ENCODE measurements at places on chromosomes 2 and 18.

GRCh38 chr18:26091047-26091630 lies 726 bp upstream of the SS18 start:
- peak; percentile 42 for ATAC-seq

DNA sequence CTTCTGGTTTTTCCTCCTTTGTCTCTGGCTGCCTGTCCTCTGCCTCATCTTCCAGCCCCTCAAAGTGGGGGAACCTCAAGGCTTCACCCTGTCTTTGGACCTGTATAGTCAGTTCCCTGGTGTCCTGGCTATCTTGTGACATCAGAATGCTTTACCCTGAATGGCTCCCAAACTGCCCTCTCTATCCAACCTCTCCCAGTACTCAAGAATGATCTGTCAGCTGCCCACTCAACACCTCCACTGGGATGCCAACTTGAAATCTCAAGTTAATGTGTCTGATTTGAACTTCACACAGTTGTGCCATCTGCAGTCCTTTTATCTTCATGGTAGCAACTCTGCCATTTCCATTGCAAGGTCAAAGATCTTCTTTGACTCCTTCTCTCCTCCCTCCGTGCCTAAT lies 43.8 kb downstream of the UBE2F start:
- no peak for ATAC-seq

GRCh38 chr2:59395119-59395518 lies 1154.0 kb upstream of the FANCL start:
- no peak for ATAC-seq

- ATAC-seq, result no peak
Measured at GRCh38 chr2:173191601-173192000, 116.0 kb downstream of the MAP3K20 start.

DNA sequence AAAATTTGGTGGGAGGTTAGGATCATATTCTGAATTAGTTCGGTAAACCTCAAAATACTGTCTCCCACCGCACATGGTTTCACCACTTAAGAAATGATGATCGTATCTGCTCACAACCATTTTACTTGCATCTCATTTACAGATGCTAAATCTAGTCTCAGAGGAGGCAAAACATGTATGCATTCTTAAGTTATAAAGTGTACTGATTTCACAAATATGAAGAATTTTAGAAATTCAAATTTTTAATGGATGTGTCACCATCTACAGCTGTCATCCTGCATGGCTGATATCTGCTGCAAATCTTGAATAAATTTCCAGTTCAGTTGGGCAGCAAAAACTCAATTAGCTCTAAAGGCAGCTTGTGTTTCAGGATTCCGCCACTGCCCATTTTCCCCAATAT lies 243.3 kb upstream of the KCNJ3 start:
- ATAC-seq, result no peak

DNA sequence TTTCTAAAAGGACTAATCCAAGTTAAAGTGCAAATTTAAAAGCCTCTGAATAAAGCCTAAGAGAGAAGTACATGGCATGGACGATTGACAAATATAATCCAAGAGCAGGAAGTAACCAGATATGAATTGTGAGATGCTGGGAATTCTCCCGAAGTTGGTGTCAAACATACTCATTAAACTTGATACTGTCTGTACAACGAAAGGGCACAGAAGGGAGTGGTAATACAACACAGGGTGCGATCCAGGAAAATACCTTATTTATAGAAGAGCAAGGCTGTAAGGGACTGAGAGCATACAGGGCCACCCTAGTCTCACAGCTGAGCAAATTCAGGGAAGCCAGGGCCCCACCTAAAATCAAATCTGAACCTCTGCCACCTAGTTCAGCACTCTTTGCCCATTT lies 41.6 kb downstream of the SEMA4F start:
- ATAC-seq, result no peak

GRCh38 chr2:211434773-211435172 lies 878.4 kb downstream of the CPS1 start:
- ATAC-seq, result no peak

GRCh38 chr2:100244881-100245605 lies 77.3 kb downstream of the LONRF2 start:
- no peak for ATAC-seq

GRCh38 chr2:96164459-96165184 lies 19.4 kb upstream of the DUSP2 start:
- peak; percentile 86 for ATAC-seq

DNA sequence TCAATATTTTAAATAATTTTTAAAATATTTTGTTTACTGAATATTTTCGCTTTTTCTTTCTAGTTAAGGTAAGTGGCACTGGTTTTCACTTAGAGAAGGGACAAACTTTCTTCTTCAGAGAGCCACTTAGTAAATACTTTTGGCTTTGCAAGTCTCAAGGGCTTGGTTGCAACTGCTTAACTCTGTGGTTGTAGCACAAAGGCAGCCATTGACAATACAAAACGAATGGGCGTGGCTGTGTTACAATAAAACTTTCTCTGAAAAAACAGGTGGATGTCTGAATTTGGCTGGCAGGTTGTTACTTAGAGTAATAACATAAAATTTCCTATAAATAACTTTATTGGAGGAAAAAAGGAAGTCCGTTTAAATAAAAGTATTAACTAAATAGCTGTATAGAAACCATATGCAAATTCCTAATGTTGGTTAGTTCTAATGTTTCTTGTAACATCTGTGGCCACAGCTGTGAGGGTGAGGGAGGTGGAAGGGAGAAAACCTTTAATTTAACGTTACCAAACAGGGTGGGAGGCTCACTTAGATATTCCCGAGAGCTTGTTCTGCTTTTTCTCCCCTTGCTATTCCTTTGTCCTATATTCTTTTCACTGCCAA lies 62.4 kb upstream of the TNP1 start:
- ATAC-seq, result no peak

DNA sequence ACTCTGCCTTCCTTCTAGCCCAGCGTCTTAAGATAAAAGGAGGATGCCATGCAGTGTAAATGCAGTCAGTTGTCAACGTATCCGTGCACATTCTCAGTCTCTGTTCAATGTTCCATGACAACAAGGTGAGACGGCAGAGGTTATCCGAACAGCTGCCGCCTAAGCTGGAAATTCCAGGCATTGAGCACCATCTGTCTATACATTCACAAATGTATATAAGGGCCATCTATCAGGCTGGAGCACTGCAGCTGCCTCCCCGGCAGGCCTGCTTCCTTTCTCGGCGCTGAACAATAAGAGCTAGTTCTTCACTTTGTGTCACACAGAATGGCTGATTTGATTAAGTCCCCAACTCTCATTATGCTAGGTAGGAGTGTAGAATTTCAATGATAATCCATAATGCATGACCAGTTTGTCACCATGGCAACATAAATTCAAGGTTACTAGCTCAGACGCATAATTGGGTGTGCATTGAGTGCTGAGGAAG lies 282.2 kb upstream of the SOX11 start:
- no peak for ATAC-seq

GRCh38 chr2:3114406-3115185 lies 263.0 kb downstream of the EIPR1 start:
- no peak for ATAC-seq

- ATAC-seq, result no peak
Measured at GRCh38 chr2:2226326-2226725, 104.7 kb downstream of the MYT1L start.

DNA sequence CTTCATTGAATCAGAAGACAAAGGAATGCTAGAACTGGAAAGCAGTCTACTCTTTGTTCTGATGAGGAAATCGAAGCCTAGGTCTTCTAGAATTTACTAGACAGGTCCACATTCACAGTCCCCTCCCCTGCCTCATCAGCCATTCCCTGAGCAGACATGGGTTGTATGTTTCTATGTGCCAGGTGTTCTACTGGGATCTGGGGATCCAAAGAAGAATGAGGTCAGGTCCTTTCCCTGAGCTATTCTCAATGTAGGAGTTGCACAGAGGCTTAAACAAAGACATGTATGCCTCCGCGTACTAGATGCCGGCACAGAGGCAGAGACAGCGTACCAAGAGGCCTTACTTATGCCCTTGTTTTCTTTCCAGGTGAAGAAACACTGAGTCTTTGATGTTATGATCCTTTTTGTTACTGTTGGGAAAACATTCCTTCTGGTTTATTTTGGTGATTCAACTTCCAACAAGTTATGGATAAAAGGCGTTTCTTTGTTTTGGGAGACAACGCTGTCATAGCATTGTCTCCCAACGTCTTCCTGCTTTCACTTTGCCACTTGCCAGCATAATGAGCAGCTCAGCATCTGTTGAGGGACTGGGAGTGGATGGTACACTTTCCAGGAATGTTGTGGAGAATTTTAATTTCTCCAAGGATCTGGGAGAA lies 174.4 kb downstream of the ALPK2 start:
- ATAC-seq, result no peak

GRCh38 chr2:44462934-44463849 lies 101.4 kb downstream of the CAMKMT start:
- ATAC-seq, result no peak

- no peak for ATAC-seq
Measured at GRCh38 chr18:50776383-50776782, 43.4 kb downstream of the MRO start.

DNA sequence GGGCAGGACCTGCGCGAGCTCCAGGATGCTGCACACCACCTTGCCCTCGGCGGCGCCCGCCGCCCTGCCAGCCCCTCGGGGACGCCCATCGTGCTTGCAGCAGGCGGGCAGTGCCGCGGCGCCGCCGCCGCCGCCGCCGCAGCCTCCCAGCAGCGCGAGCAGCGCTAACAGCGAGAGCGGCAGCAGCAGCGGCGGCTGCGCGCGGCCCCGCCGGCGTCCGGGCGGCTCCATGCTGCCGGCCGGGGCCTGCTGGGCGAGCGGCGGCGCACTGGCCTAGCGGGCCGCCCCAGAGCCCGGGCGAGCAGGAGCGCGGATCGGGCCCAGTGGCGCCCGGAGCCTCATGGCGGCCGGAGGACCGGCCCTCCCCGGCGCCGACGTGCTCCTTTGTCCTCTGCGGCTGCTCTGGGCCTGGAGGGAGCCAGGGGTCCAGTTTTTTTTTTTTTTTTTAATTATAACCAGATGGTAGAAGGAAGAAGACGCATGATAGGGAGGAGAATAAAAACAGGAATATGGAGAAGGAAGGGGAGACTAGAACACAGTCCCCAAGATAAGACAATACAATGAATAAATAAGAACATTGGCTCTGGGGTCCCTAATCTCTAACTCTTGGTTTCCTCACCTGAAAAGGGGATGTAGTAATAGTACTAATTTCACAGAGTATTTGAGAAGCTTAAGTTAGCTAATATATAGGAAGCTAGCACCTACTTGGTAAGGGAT lies 17.1 kb upstream of the ANKRD62 start:
- no peak for ATAC-seq

GRCh38 chr2:241050624-241051577 lies 51.2 kb downstream of the MTERF4 start:
- ATAC-seq, result no peak

- ATAC-seq, result no peak
Measured at GRCh38 chr18:61889541-61889940, 3.3 kb downstream of the RNF152 start.

- ATAC-seq, result no peak
Measured at GRCh38 chr2:125455110-125455509, 1200.8 kb upstream of the GYPC start.

GRCh38 chr2:143948710-143949109 lies 571.2 kb downstream of the ZEB2 start:
- ATAC-seq, result no peak

DNA sequence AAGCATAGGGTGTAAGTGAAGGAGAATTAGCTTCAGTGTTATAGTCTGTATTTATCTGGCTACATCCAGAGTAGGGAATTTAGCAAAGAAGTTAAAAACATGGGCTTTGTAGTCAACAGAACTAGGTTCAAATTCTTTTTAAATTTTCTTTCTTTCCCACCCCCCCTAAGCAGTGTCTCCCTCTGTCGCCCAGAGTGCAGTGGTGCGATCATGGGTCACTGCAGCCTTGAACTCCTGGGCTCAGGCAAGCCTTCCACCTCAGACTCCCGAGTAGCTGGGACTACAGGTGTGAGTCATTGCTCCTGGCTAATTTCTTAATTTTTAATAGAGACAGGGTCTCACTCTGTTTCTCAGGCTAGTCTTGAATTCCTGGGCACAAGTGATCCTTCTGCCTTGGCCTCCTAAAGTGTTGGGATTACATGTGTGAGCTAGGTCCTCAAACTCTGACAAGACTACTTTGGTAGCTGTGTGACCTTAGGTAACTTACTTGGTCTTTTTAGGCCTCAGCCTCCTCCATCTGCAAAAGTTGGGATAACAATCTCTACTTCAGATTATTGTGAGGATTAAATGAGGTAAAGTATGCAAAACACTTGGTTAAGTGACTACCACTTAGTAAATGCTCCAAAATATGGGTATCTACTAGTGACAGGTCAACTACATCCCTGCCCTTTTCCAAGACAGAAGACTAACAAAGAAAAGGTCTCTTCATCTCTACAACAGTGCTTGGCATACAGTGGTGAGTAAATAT lies 17.8 kb downstream of the DOK1 start:
- no peak for ATAC-seq

GRCh38 chr2:42862669-42863185 lies 70.3 kb upstream of the HAAO start:
- no peak for ATAC-seq

DNA sequence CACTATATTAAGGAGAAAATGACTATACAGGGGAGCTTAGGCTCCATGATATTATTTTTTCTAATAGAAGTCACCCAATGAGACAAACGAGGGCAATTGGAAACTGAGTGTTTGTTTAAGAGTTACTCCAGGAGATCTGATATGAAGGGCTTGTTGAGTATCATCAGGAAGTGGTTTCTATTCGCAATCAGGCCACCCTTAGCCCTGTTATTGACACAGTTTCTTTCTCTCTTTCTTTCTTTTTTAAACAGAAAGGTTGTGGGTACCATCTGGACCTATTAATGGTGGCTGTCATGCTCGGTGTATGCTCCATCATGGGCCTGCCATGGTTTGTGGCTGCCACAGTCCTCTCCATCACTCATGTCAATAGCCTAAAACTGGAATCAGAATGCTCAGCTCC lies 117.3 kb downstream of the DPP4 start:
- ATAC-seq, result peak; percentile 44

DNA sequence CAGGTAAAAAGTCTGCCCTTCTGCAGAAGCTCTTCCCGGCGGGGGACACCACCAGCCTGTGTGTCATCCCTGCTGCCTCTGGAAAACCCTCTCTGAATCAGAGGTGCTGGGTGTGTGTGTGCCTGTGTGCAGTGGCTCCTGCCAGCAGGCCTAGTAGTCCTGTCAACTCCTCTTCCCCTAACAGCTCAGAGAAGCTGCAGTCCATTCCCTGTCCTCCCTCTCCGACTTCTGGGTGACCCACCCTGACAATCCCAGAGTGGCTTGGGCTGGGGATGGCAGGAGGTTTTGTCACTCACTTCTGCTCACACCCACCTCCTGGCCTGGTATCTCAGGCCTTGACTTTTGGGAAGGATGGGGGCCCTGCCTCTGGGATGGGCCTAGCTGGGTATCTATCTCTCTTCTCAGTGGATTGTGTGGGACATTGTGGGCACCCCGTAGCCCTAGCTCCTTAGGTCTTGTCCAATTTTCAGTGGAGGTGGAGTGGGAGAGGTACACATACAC lies 2.3 kb downstream of the WNT10A start:
- ATAC-seq, result no peak

DNA sequence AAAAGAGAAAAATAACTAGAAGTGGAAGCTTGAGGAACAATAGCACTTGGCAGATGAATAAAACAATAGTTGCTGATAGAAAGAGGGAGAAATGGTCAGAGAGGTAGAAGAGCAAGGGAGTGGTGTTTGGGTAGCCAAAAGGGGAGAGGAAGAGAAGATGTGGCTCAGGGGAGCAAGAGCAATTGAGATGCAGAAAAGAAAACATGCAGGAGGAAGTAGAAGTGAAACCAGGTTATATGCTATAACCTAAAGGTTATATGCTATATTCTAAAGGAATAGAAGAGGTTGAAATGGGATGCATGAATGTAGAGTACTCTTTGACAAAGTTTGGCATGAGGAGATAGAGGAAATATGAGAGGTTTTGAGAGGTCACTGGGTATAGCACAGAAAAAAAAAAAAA lies 759.5 kb downstream of the SATB2 start:
- no peak for ATAC-seq

Data from activated CD4-positive, CD25-positive, alpha-beta regulatory T cell treated with anti-CD3 and anti-CD28 coated beads, Interleukin-2, amount 50 U/mL, for 24 hours (primary cell).